Activated CD4-positive, alpha-beta T cell treated with anti-CD3 and anti-CD28 coated beads for 36 hours (primary cell): ENCODE measurements at places on chromosomes 7 and 10. TPM values are rescaled to one million over a fixed set of nuclear protein-coding genes. Genes with fewer than 3 reads are reported as not detected.

ANKRD26 gene
- 13.2 TPM for total RNA-seq

ARMH3 gene
- 16.0 TPM for total RNA-seq

DHX32 gene
- total RNA-seq = 19.4 TPM

PRF1 gene
- 21.8 TPM for total RNA-seq

OR6B1 gene
- total RNA-seq = not detected

RBM17 gene
- total RNA-seq = 206 TPM

TMEM270 gene
- total RNA-seq = not detected

SH3PXD2A gene
- total RNA-seq = 7.7 TPM

PCGF5 gene
- 36.5 TPM for total RNA-seq

C10orf105 gene
- total RNA-seq = 0.40 TPM

MUC12 gene
- not detected for total RNA-seq

BTBD16 gene
- total RNA-seq = not detected

PPP1R17 gene
- not detected for total RNA-seq

CAMK2G gene
- total RNA-seq = 19.4 TPM

ANK3 gene
- 24.0 TPM for total RNA-seq
